Naive thymus-derived CD8-positive, alpha-beta T cell (primary cell): ENCODE measurements at places on chromosomes 16 and 17.

GRCh38 chr17:8150194-8151119, 1.7 kb downstream of the PER1 start:
- no peak for DNase-seq

GRCh38 chr16:12976936-12977335, 75.5 kb downstream of the SHISA9 start:
- DNase-seq = no peak

DNA sequence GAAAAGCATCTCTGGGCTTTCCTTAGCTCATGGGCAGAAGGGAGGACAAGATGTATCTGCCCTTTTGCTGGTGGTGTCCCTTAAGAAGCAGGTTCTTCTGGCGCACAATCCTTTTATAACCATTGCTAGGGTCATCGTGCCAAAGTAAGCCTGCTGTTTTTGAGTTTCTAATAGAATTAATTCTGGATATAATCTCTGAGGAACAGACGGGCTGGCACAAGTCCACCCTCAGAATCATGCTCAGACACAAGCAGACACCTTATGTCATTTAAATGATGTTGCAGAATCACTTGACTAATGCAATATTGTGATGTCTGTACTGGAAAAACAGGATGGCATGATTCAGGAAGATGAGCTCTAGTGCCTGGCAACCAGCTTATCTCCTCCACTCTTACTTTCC, 18.8 kb upstream of the MMD start:
- no peak for DNase-seq

DNA sequence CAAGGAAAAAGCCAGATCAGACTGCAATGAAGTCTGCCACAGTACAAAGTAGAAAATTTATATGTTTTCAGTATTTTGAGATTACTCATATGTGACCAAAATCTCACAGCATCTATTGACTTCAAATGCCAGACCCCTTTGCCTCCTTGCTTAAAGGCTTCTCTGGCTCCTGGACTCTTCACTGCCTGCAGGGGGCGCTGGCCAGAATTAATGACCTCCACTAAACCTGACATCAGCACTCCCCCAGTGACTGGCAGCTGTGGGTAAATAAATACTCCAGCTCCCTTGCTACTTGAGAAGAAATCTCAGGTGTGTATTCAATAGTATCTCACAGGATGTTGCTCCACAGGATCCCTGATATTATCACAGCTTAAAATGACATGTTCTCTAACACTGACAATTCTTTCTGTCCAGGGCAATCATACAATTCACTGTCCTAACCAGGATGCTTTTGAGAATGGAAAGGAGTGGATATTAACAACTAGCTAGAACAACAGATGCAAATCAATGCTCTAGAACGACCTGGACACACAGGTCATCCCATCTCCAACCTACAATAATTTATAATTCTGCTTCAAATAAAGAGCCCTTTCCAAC, 4.0 kb downstream of the BECN1 start:
- peak; percentile 48 for DNase-seq

GRCh38 chr16:86461037-86461436, 49.3 kb upstream of the FOXF1 start:
- no peak for DNase-seq

GRCh38 chr16:27381236-27381635, 20.7 kb upstream of the IL21R start:
- no peak for DNase-seq

DNA sequence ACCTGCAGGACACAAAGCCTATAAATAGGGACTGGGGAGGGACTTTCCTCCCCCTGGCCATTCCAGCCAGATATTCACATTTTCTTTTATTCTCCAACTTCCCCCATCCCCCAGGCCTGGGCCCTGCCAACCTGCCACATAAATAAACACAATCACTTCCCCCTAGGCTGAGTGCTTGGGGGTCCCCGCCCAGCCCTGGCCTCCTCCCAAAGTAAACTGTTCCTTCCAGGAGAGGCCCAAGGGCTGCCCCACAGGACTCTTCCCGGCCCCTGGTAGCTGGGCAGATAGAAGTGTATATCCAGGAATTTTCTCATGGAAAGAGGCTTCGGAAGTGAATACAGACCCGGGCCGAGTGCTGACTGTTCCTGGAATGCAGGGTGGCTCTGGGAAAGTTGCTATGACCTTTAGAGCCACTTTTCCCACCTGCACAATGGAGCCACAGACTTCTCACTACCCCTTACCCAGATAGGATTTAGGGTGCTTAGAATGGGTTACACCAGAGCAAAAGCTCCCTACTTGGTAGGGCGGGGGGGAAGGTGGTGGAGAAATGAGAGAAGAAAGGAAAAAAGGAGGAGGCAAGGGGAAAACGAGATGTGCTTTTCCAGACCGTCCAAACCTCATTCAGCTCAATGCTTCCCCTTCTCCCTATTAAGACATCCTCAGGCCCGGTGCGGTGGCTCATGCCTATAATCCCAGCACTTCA, 8.5 kb downstream of the CSF3 start:
- DNase-seq = no peak

DNA sequence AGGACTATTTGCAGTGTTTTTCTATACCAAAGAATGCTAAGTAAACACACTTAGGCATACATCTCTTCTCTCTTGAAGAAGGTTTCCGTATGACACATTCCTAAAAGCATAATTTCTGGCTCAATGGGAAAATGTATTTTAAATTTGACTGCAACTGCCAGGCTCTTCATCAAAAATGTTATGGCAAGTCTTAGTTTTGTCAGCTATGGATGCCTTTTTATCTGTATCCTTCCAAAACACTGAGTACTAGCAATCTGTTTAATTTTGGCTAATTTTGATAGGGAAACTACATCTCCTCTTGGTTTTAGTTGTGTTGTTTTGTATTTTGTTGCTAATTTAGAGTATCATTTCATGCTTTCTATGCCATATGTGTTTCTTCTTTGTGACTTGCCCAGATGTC, 35.4 kb downstream of the MRPS23 start:
- no peak for DNase-seq

DNA sequence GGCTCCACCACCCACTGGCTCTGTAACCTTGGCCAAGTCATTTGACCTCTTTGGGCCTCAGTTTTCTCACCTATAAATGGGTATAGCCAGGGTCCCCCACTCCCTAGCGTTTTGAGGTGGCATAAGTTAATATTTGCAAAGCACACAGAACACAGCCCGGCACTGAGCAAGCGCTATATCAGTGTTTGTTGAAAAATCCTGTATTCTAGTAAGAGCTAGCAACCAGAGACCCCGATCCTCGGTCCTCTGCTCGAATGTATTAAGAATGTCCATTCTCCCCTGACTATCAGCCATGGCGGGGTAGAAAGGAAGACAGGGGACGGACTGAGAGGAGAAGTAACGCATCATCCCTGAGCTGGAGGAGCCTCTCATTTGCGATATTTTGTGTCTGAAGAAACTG, 131.2 kb downstream of the IRF8 start:
- no peak for DNase-seq

- DNase-seq = no peak
Observed at GRCh38 chr16:64829678-64830077, 292.2 kb downstream of the CDH11 start.

GRCh38 chr16:66364959-66365306, 1.6 kb upstream of the CDH5 start:
- DNase-seq = no peak

DNA sequence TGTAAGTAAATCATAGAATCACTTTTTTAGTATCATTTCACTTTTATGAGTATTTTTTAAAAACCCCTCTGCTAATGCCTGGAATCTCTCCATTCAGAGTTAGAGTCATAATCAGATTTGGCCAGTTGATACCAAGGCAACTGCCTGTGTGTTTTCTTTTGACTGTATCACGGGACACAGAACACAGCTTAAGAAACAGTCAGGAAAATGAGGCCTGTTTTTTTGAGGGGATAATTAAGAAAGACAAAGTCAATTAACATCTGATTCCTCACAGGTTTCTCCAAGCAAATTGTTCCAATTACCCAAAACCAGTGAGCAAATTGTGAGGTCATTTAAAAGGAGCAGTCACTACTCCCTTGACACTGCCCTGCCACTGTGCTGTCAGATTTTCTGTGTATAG, 944.5 kb upstream of the SOX9 start:
- no peak for DNase-seq
